ENCODE measurements at places on chromosomes 1 and 21.

DNA sequence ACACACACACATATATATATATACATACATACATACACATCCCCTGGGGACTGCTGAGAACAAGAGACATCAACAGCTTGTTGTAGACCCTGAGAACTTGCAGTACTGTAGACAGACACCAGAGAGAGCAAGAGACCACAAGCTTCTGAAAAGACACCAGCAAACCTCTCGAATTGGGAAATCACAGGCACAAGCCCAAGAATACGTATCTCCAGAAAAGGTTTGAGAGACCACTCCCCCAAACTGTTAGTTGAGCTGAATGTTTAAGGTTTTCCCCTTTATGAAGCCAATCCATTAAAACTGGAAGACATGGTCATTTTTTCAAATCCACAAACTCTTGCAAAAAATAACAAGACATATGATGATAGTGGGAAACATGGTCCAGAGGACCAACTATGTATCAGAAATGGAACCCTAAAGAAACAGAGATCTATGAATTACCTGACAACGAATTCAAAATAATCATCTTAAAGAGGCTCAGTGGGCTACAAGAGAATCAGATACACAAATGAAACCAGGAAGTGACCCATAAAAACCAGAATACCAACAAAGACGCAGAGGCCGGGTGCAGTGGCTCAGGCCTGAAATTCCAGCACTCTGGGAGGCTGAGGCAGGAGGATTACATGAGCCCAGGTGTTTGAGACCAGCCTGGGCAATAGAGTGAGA is 45.1 kb downstream of the SLC2A1 start:
- DNase-seq = no peak

GRCh38 chr1:87230501-87230900 is 98.2 kb upstream of the LMO4 start:
- DNase-seq = no peak

- DNase-seq = no peak
These were observed 1.6 kb upstream of the OR2B11 start for GRCh38 chr1:247459507-247459906.

DNA sequence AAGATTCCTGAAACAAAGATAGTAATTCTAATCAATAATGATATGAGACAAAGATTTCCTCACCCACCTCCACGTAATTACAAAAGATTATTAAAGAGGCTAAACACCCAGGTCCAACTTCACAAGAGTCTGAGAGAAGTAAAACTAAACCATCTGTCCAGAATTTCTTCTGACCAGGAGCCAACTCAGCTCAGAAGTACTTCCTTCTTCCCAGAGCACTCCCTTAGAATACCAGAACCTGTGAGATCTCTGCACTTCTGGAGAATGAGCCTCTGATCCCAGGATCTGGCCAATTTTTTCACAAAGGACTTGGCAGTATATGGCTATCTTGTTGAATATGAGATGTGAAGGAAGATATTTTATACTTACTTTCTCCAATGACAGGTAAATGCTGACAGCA is 120.6 kb upstream of the PALMD start:
- no peak for DNase-seq

GRCh38 chr1:31434101-31434871 is 21.3 kb downstream of the SERINC2 start:
- DNase-seq = peak; percentile 33

GRCh38 chr1:202599669-202600431 is 110.4 kb downstream of the SYT2 start:
- DNase-seq = peak; percentile 36

- no peak for DNase-seq
These were observed 1.2 kb downstream of the WNT4 start for GRCh38 chr1:22141554-22142314.

DNA sequence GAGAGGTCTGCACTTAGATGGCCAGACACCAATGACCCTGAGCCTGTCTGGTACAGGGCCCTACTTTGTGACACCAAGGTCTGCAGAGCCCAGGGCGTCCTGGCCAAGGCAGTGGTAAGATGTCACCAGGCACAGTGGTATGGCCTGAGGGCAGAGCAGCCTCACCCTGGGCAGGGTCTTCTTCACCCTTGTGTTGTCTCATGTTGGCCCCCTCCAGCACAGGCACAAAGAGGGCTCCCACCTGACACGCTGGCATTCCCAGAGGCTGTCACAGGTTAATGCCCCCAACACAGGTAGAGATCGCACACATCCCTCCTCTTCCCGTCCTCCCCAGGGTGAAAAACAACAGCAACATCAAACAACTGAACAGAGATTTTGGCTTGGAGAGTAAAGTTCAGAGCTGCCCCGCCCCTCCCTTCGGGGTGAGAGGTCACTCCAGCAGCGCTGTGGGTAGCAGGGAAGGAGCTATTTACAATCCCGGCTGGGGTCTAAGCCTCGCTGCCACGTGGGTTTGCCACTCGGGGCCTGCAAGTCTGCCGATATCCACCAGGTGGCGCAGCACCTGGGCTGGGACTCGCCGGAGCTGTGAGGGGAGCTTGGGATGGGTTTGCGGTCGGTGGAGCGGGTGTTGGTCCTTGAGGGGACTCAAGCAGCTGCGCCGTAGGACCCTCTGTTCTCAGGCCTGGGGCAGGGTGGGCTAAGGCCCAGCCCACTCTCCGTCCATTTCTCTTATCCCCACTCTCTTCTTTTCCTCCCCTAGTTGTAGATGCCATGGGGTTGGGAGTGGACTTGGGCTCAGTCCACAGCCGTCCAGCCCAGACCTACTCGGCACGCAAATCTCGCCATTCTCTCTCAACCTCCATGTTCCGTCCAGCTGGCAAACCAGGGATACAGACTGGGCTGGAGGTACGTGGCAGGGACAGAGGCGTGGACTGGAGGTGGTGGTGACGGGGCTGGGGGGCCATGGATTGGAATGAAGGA is 12.7 kb downstream of the EFNA3 start:
- DNase-seq = peak; percentile 78

GRCh38 chr21:28235169-28235895 is 757.3 kb downstream of the LTN1 start:
- DNase-seq = no peak

GRCh38 chr1:180785887-180786286 is 126.8 kb upstream of the KIAA1614 start:
- no peak for DNase-seq
